ENCODE measurements at places on chromosomes 1 and 21. TPM values are rescaled to one million over a fixed set of nuclear protein-coding genes. Genes with fewer than 3 reads are reported as not detected.

- no peaks in the 10 kb centered on the region for H3K27me3 ChIP-seq
- H3K4me1 ChIP-seq = peaks cover 11% of the 10 kb centered on the region
- no peak overlapping the region for H3K27ac ChIP-seq
- H3K4me3 ChIP-seq = no peak overlapping the region
- DNase-seq = no peak
Observed at GRCh38 chr21:37045149-37045548, 27.7 kb downstream of the PIGP start.

GRCh38 chr1:76268341-76268740 is 193.8 kb downstream of the ST6GALNAC3 start:
- no peak for DNase-seq
- peaks cover 14% of the 10 kb centered on the region for H3K4me1 ChIP-seq
- H3K27ac ChIP-seq = no peak overlapping the region
- no peaks in the 10 kb centered on the region for H3K36me3 ChIP-seq
- H3K27me3 ChIP-seq = no peaks in the 10 kb centered on the region

GRCh38 chr1:221672965-221673364 is 68.9 kb downstream of the DUSP10 start:
- no peaks in the 10 kb centered on the region for H3K36me3 ChIP-seq
- DNase-seq = no peak
- no peaks in the 10 kb centered on the region for H3K4me1 ChIP-seq
- no peak overlapping the region for H3K4me3 ChIP-seq
- no peak overlapping the region for H3K27ac ChIP-seq
- H3K27me3 ChIP-seq = no peaks in the 10 kb centered on the region

GRCh38 chr1:54229281-54229891 is 29.4 kb downstream of the MRPL37 start:
- no peak for DNase-seq
- no peak overlapping the region for H3K4me3 ChIP-seq
- no peaks in the 10 kb centered on the region for H3K4me1 ChIP-seq
- H3K27ac ChIP-seq = no peak overlapping the region
- no peaks in the 10 kb centered on the region for H3K27me3 ChIP-seq
- no peaks in the 10 kb centered on the region for H3K36me3 ChIP-seq

GRCh38 chr1:198837278-198838021 is 198.6 kb downstream of the PTPRC start:
- H3K4me3 ChIP-seq = no peak overlapping the region
- H3K4me1 ChIP-seq = no peaks in the 10 kb centered on the region
- peak; percentile 64 for DNase-seq
- H3K36me3 ChIP-seq = no peaks in the 10 kb centered on the region
- H3K27me3 ChIP-seq = no peaks in the 10 kb centered on the region
- peak overlapping the region; percentile 65 for H3K27ac ChIP-seq

Gene PRKCZ
- 48.6 TPM for total RNA-seq

Measured in transverse colon (tissue), 4 donors.